Aorta (tissue), 5 donors: ENCODE measurements at places on chromosomes 5 and 9. TPM values are rescaled to one million over a fixed set of nuclear protein-coding genes. Genes with fewer than 3 reads are reported as not detected.
A peak's percentile ranks its signal among the peaks of the same experiment; 100 is the strongest.

- H3K27ac ChIP-seq, result no peak overlapping the region
- no peaks in the 10 kb centered on the region for H3K4me1 ChIP-seq
- H3K4me3 ChIP-seq, result no peak overlapping the region
Measured at GRCh38 chr9:11874414-11874813, 818.8 kb upstream of the TYRP1 start.

DNA sequence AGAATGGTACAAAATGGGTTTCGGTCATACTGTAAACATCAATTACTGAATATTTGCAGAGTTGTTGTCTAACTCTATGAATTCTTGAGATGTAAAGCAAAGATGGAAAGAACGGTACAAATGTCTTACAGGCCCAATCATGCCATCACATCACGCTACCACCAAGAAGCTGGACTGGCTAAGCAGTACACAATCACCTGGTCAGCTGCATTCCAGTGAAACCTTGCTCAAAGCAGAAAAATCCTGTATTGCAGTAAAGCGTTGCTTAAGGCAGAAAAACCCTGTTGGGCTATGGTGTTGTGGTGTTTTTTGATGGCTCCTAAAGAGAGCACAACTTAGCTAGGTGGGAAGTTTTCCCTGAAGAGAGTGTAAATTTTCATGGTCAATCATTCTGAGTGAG lies 112.6 kb upstream of the RASA1 start:
- H3K27me3 ChIP-seq, result no peaks in the 10 kb centered on the region
- DNase-seq, result no peak
- H3K4me3 ChIP-seq, result no peak overlapping the region
- no peak overlapping the region for H3K27ac ChIP-seq

DNA sequence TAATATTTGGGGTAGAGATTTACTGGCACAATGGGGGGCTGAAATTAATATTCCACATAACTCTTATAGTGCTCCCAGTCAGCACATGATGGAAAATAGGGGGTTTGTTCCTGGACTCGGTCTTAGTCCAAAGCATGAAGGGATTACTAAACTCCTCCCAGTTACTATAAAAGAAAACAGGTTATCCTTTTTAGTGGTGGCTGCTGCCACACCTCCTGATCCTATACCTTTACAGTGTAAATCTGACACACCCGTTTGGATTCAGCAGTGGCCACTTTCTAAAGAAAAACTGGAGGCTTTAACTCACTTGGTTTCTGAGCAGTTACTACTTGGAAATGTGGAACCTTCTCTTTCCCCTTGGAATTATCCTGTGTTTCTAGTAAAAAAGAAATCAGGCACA lies 572.9 kb upstream of the PTGER4 start:
- H3K27me3 ChIP-seq, result no peaks in the 10 kb centered on the region
- no peaks in the 10 kb centered on the region for H3K36me3 ChIP-seq
- H3K4me1 ChIP-seq, result peaks cover 2% of the 10 kb centered on the region
- H3K4me3 ChIP-seq, result no peak overlapping the region
- DNase-seq, result no peak

DNA sequence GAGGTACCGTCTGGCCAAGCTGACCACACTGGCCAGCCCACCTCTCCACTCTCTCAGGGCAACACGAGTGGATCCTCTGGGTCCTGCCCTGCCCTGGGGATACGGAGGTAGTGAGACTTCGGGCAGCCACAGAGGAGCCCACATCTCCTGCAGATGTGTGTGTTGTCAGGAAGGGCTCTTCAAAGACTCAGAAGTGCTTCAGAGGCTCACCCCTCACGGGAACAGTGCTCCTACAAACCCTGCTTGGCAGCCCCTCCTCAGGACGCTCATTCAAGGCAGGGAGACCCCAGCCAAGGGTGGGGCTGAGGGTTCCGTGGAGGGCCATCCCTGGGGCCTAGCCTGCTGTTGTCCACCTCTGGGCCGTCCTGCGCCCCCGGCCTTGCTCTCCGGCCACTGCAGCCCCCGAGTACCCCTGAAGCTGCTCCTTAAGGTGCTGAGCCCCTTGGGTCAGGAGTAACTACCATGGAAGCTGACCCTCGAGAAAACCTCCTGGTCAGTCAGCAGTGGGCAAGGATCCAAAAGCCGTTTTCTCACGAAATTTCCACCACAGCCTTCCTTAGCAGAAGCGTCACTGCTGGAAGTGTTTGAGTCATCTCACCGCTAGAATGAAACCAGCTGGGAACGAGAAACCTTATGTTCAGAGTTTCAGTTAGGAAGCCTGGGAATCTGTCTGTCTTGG lies 23.2 kb upstream of the LRRC14B start:
- peak; percentile 57 for DNase-seq
- no peaks in the 10 kb centered on the region for H3K27me3 ChIP-seq
- H3K36me3 ChIP-seq, result no peaks in the 10 kb centered on the region

GRCh38 chr5:73419465-73420390 lies 28.8 kb downstream of the FOXD1 start:
- no peaks in the 10 kb centered on the region for H3K36me3 ChIP-seq
- H3K4me3 ChIP-seq, result no peak overlapping the region
- DNase-seq, result peak; percentile 74
- H3K27ac ChIP-seq, result no peak overlapping the region
- H3K27me3 ChIP-seq, result peaks cover 2% of the 10 kb centered on the region
- H3K4me1 ChIP-seq, result no peaks in the 10 kb centered on the region

GRCh38 chr9:129900263-129901027 lies 65.2 kb downstream of the USP20 start:
- H3K27me3 ChIP-seq, result no peaks in the 10 kb centered on the region
- H3K27ac ChIP-seq, result no peak overlapping the region
- H3K4me3 ChIP-seq, result no peak overlapping the region
- DNase-seq, result no peak

- DNase-seq, result no peak
- H3K4me1 ChIP-seq, result no peaks in the 10 kb centered on the region
- H3K27ac ChIP-seq, result no peak overlapping the region
- no peaks in the 10 kb centered on the region for H3K27me3 ChIP-seq
- H3K36me3 ChIP-seq, result no peaks in the 10 kb centered on the region
Measured at GRCh38 chr9:134240361-134240760, 76.0 kb upstream of the RNU6ATAC start.

DNA sequence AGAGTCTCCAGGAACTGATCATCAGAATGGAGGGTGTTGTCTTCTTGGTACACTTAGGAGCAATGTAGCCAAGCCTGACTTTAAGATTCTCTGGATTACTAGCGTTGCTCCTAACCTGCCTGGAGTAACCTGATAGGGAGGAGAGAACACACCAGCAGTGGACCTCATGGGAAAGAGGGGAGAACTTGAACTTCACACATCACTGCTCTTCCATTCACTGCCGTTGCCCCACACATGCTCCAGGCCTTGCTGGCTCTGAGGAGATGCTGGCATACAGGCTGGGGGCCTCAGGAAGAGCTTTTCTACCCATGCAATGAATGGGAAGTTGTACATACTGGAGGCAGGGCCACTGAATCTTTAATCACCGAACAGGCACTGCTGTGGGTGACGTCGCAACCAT lies 60.3 kb upstream of the ADAMTS16 start:
- no peak for DNase-seq
- no peaks in the 10 kb centered on the region for H3K4me1 ChIP-seq

DNA sequence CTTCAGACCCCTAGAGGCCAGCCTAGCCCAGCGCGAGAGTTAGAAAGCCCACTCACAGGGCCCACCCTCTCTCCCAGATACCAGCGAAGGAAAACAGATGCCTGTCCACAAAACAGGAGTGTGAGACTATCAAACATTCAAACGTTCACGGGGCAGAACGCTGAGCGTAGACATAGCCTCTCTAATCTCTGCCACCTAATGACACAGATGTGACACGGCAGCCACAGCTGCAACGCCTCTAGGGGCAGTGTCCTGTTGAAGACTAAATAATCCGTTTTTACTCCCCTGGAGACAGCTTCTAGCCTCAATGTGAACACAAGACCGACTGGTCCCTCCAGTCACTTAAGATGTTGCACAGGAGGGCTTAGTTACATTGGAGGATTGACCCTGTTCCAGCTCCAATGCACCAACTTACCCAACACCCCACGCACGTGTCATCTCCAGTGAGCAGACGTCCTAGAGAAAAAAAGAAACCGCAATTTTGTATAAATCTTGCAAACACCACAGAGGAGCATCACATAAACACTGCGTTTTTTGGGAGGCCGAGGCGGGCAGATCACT lies 14.3 kb downstream of the DIPK1B start:
- DNase-seq, result no peak
- H3K4me3 ChIP-seq, result no peak overlapping the region
- H3K27ac ChIP-seq, result no peak overlapping the region
- H3K27me3 ChIP-seq, result no peaks in the 10 kb centered on the region
- H3K4me1 ChIP-seq, result no peaks in the 10 kb centered on the region
- H3K36me3 ChIP-seq, result no peaks in the 10 kb centered on the region

DNA sequence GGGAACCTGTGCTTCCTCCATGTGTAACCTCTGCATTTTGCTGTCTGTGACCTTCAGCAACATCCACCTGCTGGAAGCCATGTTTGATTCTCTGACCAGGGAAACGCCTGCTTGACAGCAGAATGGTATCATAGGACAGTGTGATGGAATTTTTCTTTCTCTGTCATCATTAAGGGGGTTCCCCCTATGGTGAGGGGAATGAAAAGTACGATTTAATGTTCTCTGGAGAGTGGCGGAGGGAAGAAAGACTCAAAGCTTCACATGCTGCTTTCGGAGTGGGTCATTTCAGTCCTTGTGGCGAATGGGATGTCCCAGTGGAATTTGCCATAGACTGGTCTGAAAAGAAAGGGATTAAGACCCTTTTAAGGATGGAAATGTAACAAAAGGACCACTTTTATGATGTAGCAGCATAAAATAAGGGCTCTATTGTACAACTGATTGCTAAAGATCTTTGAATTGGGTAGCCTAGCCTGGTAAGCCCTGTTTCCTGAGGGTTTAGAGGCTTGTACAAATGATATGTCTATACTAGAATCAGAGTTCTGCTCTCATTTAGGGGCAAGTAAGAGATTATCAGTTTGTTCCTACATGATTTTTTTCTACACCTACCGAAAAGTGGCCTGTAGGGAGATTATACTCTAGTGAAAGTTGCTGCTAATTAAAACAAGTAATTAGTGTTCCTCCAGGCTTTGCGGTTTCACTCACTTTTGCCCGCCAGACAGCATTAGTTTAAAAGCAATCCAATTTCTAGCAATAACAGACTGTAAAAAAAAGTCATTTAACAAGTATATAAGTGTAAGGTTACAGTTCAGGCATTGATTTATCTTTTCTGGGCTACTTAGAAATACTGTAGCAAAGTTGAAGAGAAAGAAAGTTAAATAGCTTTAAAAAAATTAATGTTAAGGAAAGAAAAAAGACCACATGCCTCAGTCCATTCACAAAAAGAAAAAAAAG lies 904.5 kb downstream of the NR2F1-AS1 start:
- no peak overlapping the region for H3K27ac ChIP-seq
- no peaks in the 10 kb centered on the region for H3K36me3 ChIP-seq
- DNase-seq, result no peak

DNA sequence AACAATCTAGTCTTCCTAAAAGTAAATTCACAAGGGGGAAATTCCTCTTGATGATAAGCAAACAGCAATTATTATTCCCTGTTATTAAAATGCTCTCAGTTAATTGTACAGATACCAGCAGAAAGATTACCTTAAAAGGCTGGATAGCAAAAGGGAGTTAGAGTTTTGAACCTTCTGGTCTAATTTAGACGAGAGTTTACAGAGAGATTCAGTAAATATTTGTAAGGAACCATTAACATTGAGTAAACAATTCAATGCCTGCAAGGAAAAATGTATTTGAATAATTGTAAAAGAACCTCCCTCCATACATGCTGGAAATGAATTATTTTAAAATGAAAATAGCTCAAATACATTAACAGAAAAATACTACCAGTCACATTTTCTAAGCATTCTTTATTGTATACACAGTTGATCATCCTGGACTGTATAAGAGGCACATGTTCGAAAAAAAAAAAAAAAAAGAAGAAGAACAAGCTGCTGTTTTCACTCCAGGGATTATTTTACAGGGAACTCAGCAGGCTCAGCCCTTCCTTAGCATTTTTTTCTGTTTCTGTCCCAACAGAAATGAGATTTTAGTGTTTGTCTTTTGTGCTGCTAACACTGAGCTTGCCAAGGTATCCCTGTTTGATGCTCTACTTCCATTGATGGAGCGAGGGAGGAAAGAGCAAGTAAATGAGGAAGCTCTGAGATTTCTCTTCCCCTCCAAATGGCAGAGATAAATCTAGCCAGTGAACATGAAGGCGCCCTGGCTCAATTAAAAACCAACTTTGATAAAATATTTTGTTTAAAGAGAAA lies 141.1 kb downstream of the ENC1 start:
- H3K36me3 ChIP-seq, result no peaks in the 10 kb centered on the region
- no peaks in the 10 kb centered on the region for H3K4me1 ChIP-seq
- H3K4me3 ChIP-seq, result no peak overlapping the region

DNA sequence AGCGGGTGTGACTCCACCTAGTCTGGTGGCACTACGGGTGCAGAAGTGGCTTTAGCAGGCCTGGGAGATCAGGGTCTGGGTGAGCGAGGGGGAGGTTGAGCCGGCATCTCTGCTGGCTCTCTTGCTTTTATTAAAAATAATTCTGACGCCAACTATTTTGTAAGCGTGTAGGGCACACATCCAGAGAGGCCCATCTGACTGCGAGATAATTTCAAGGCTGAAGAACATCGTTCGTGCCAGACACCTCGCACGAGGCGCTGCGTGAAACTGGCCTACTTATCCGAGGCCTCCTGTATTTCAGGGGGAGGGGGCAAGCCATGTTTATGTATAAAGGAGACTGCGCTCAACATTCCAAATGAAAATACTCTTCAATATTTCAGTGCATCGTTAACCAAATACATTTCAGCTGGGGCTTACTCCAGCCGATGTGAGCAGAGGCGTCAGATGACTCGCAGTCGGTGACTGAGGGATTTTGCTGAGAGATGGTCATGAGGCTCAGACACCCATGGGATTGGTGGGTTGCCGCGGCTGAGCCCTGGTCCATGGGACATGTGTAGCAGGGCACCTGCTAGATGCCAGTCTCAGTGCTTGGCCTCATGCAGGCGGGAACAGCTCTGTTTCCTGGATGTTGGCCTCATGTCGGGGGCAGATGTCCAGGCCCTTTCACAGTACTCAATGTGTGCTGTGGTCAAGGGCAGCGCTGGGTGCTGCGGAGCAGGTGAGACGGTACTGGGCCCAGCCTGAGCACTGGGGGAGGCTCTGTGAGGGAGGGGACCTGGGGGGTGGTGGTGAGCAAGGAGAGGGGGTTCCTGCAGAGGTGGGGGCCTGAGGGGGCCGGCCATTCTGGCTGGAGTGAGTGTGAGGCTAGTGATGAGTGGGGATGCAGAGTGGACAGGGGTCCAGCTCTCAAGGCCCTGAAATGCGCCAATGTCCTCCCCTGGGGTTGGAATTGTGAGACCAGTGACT lies 201.5 kb downstream of the DAB2IP start:
- H3K27ac ChIP-seq, result peak overlapping the region; percentile 30
- H3K36me3 ChIP-seq, result no peaks in the 10 kb centered on the region
- H3K27me3 ChIP-seq, result no peaks in the 10 kb centered on the region
- DNase-seq, result peak; percentile 77
- no peak overlapping the region for H3K4me3 ChIP-seq

GRCh38 chr9:109908459-109909390 lies 128.7 kb downstream of the PALM2AKAP2 start:
- no peak overlapping the region for H3K27ac ChIP-seq
- H3K27me3 ChIP-seq, result no peaks in the 10 kb centered on the region
- no peaks in the 10 kb centered on the region for H3K36me3 ChIP-seq
- no peak for DNase-seq
- H3K4me1 ChIP-seq, result peaks cover 3% of the 10 kb centered on the region

Gene GADD45G
- 4.5 TPM for total RNA-seq

Gene BRINP1
- 0.23 TPM for total RNA-seq

Gene HRH2
- total RNA-seq, result 15.3 TPM

Gene ALDH1A1
- total RNA-seq, result 107 TPM

Gene IRX1
- total RNA-seq, result 4.3 TPM

Gene FSD1L
- total RNA-seq, result 6.9 TPM

Gene CCDC180
- total RNA-seq, result 5.3 TPM

Gene SHISAL2B
- not detected for total RNA-seq

Gene ZNF300
- 6.0 TPM for total RNA-seq

Gene PCDHB13
- total RNA-seq, result 4.2 TPM

Gene PALM2AKAP2
- total RNA-seq, result 58.1 TPM
